GM23248 (cell line): ENCODE measurements at places on chromosomes 5 and 9. TPM values are rescaled to one million over a fixed set of nuclear protein-coding genes. Genes with fewer than 3 reads are reported as not detected.

SPATA31E1 gene
- not detected in 2 replicates for polyA plus RNA-seq

FOXI1 gene
- polyA plus RNA-seq, result not detected in 2 replicates

GRCh38 chr5:131289738-131290137 is 25.9 kb downstream of the CDC42SE2 start:
- H3K27me3 ChIP-seq, result no peaks in the 10 kb centered on the region
- no peaks in the 10 kb centered on the region for H3K36me3 ChIP-seq
- no peak overlapping the region for H3K4me3 ChIP-seq
- no peak for DNase-seq
- H3K4me1 ChIP-seq, result no peaks in the 10 kb centered on the region
- H3K27ac ChIP-seq, result no peak overlapping the region

DNA sequence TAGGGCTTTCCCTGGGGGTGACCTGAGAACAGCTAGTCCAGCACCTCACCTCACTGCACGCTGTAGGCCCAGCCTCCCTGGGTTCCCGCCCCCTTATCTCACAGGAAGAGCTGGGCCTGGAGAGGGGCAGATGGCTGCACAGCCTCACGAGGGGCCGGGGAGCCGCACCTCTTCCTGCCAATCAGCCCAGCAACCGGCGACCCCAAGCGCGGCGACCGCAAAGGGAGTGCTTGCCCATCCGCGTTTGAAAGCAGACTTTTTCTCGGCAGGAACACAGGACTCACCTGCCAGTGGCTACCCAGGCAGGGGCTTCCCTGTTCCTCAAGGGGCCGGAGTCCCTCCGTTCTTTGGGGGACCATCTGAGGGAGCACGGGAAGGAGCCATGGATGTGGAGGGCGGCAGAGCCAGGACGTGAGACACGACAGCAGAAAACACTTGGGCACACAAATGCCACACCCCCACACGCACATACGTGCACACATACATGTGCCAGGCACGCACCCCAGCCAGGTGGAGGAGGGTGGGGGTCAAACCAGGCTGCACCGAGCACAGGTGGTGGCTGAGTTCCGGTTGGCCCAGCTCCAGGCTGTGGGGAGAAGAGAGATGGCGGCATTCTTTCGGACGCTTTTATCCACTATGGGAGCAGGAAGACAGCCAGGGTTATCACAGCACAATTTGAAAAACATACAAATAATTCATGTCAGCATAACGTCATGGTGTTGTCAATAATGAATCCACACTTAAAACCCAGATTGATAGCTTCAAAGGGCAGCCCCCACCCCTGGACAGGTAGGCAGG is 11.3 kb downstream of the TMEM250 start:
- no peaks in the 10 kb centered on the region for H3K27me3 ChIP-seq
- no peak overlapping the region for H3K27ac ChIP-seq
- no peaks in the 10 kb centered on the region for H3K36me3 ChIP-seq
- H3K4me3 ChIP-seq, result no peak overlapping the region
- peaks cover 12% of the 10 kb centered on the region for H3K4me1 ChIP-seq

DNA sequence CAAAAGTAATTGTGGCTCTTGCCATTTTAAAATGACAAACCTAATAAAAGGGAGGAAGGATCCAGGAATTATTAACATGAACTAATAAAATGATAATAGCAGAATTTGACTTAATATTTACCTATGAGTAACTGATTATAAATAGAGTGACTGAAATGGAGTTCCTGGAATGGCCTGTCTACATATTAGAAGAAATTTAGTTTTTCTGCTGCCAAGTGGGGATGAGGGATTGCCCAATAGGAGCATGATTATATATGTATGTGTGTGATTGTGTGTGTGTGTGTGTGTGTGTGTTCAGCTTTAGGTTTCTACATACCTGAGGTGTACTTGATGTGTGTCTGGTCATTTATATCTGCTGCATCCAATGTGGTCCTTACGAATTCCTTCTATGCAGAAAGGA is 36.6 kb upstream of the ITGA1 start:
- no peak for DNase-seq
- no peak overlapping the region for H3K27ac ChIP-seq
- peaks cover 11% of the 10 kb centered on the region for H3K4me1 ChIP-seq
- H3K27me3 ChIP-seq, result no peaks in the 10 kb centered on the region

ARHGEF39 gene
- polyA plus RNA-seq, result 1.6 and 1.8 TPM in 2 replicates

LCN10 gene
- polyA plus RNA-seq, result not detected in 2 replicates

DNA sequence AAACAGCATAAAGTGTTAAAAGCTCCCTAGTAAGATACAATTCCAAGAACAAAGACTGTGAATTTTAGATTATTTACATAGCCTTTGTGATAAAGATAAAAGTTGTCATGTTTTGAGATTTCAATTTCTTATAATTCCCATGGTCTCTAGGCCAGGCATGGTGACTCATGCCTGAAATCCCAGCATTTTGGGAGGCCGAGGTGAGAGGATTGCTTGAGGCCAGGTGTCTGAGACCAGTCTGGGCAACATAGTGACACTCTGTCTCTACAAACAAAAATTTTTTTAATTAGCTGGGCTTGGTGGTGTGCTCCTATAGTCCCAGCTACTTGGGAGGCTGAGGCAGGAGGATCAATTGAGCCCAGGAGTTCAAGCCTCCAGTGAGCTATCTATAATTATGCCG is 48.1 kb downstream of the BDP1 start:
- H3K4me1 ChIP-seq, result no peaks in the 10 kb centered on the region
- no peaks in the 10 kb centered on the region for H3K27me3 ChIP-seq
- no peak for DNase-seq
- no peak overlapping the region for H3K27ac ChIP-seq

MSX2 gene
- 2.4 and 2.5 TPM in 2 replicates for polyA plus RNA-seq

GRCh38 chr9:96150324-96151227 is 151.4 kb downstream of the HSD17B3 start:
- H3K27me3 ChIP-seq, result peaks cover 27% of the 10 kb centered on the region; the same call in 1 of the 2 replicates
- no peaks in the 10 kb centered on the region for H3K36me3 ChIP-seq
- no peaks in the 10 kb centered on the region for H3K4me1 ChIP-seq
- H3K27ac ChIP-seq, result no peak overlapping the region

SEMA6A gene
- polyA plus RNA-seq, result 0.38 and 0.79 TPM in 2 replicates

NR5A1 gene
- not detected in 2 replicates for polyA plus RNA-seq

CNTLN gene
- 4.8 and 4.9 TPM in 2 replicates for polyA plus RNA-seq

CDC25C gene
- polyA plus RNA-seq, result 2.9 and 4.4 TPM in 2 replicates

- H3K27ac ChIP-seq, result peak overlapping the region; percentile 89
- no peaks in the 10 kb centered on the region for H3K36me3 ChIP-seq
- peak; percentile 66 for DNase-seq
- H3K27me3 ChIP-seq, result no peaks in the 10 kb centered on the region
Observed at GRCh38 chr5:96933764-96934707, 1.8 kb upstream of the LNPEP start.

- H3K36me3 ChIP-seq, result no peaks in the 10 kb centered on the region
- no peak overlapping the region for H3K27ac ChIP-seq
- no peaks in the 10 kb centered on the region for H3K27me3 ChIP-seq
- H3K4me1 ChIP-seq, result no peaks in the 10 kb centered on the region
- no peak overlapping the region for H3K4me3 ChIP-seq
- DNase-seq, result peak; percentile 78
Observed at GRCh38 chr5:141040771-141041426, 10.3 kb upstream of the PCDHB1 start.

- DNase-seq, result peak; percentile 72
- H3K36me3 ChIP-seq, result peaks cover 25% of the 10 kb centered on the region
- H3K27ac ChIP-seq, result peak overlapping the region; percentile 99
- peaks cover 70% of the 10 kb centered on the region for H3K4me1 ChIP-seq
Observed at GRCh38 chr9:73152953-73153352, 1.3 kb downstream of the ANXA1 start.

DNA sequence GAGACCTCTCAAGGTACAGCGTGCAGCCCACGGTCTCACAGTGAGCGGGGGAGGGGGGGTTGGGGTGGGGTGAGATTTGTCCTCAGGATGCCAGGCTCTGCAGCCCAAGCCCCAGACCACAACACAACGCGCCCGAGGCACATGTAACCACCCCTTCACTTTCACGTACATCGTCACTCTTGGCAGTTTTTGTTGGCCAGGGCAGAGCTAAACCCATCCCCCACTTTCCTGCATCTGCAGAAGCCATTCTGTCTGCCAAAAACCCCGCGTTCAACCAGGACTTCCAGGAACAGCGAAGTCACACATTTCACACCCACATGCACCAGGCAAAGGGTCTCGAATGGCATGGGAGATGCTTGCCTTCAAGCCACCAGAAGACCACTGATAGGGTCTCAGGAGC is 9.4 kb upstream of the SMIM23 start:
- H3K27me3 ChIP-seq, result peaks cover 21% of the 10 kb centered on the region
- H3K4me1 ChIP-seq, result 0 out of 2 replicates have a peak, but pooled peaks cover 8% of the 10 kb centered on the region
- H3K27ac ChIP-seq, result no peak overlapping the region
- no peaks in the 10 kb centered on the region for H3K36me3 ChIP-seq

GRCh38 chr5:154215571-154216325 is 25.2 kb downstream of the GALNT10 start:
- peak overlapping the region; percentile 16 for H3K27ac ChIP-seq
- H3K4me3 ChIP-seq, result no peak overlapping the region
- DNase-seq, result peak; percentile 27

- H3K36me3 ChIP-seq, result no peaks in the 10 kb centered on the region
- no peak overlapping the region for H3K4me3 ChIP-seq
- no peak for DNase-seq
- peaks cover 6% of the 10 kb centered on the region; the same call in 1 of the 2 replicates for H3K4me1 ChIP-seq
- H3K27me3 ChIP-seq, result no peaks in the 10 kb centered on the region
Observed at GRCh38 chr5:68445257-68446069, 229.9 kb downstream of the PIK3R1 start.

CDH10 gene
- 1.7 and 2.1 TPM in 2 replicates for polyA plus RNA-seq

- no peak for DNase-seq
- no peaks in the 10 kb centered on the region for H3K27me3 ChIP-seq
- no peaks in the 10 kb centered on the region for H3K36me3 ChIP-seq
- H3K27ac ChIP-seq, result no peak overlapping the region
- H3K4me1 ChIP-seq, result peaks cover 40% of the 10 kb centered on the region
Observed at GRCh38 chr5:179297026-179297425, 48.2 kb downstream of the ADAMTS2 start.

GRCh38 chr5:62780888-62781287 is 202.3 kb downstream of the LRRC70 start:
- no peak overlapping the region for H3K4me3 ChIP-seq
- H3K27me3 ChIP-seq, result no peaks in the 10 kb centered on the region
- H3K4me1 ChIP-seq, result no peaks in the 10 kb centered on the region

DNA sequence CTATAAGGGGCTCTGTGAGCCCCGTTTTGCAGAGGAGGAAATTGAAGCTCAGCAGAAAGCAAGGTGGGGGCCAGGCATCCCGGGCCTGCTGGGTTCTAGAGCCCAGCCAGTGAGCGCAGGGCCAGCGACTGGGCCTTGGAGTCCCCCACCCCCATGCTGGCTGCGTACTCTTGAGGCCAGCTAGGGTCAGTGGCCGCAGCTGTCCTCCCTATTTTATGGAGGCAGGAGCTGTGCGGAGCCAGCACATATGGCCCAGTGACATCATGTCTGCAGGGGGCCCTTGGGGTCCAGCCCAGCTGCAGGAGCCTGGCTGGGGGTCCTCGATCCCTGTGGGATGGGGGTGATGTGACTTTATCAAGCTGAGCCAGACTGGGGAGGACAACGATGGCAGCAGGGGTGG is 71.3 kb downstream of the HMCN2 start:
- H3K4me1 ChIP-seq, result no peaks in the 10 kb centered on the region
- DNase-seq, result no peak
- H3K27ac ChIP-seq, result no peak overlapping the region
- H3K27me3 ChIP-seq, result peaks cover 13% of the 10 kb centered on the region

DNA sequence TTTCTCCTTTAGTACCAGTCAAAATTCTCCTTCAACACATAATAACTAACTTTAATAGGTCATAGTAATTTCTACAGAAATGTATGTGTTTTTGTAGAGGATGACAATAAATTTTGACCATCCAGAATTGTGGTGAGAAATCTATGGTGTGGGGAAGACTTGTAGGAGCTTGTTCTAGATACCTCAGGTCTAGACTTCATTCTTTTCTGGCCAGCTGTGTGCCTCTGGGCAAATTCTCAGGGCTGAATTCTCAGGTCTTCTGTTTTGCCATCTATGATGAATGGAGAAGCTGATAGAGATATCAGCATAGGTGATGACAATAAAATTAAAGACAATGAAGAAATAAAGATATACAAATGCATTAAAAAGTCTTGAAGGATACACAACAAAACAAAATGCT is 298.6 kb upstream of the MEF2C start:
- no peaks in the 10 kb centered on the region for H3K27me3 ChIP-seq
- H3K4me1 ChIP-seq, result no peaks in the 10 kb centered on the region
- no peaks in the 10 kb centered on the region for H3K36me3 ChIP-seq
- H3K27ac ChIP-seq, result no peak overlapping the region
- H3K4me3 ChIP-seq, result no peak overlapping the region

GRCh38 chr5:83718195-83718825 is 2.3 kb downstream of the HAPLN1 start:
- no peaks in the 10 kb centered on the region for H3K36me3 ChIP-seq
- peak overlapping the region; percentile 75 for H3K4me3 ChIP-seq

CFAP90 gene
- polyA plus RNA-seq, result 0.10 and 0.19 TPM in 2 replicates

SMARCA2 gene
- 26.7 and 27.2 TPM in 2 replicates for polyA plus RNA-seq

DNA sequence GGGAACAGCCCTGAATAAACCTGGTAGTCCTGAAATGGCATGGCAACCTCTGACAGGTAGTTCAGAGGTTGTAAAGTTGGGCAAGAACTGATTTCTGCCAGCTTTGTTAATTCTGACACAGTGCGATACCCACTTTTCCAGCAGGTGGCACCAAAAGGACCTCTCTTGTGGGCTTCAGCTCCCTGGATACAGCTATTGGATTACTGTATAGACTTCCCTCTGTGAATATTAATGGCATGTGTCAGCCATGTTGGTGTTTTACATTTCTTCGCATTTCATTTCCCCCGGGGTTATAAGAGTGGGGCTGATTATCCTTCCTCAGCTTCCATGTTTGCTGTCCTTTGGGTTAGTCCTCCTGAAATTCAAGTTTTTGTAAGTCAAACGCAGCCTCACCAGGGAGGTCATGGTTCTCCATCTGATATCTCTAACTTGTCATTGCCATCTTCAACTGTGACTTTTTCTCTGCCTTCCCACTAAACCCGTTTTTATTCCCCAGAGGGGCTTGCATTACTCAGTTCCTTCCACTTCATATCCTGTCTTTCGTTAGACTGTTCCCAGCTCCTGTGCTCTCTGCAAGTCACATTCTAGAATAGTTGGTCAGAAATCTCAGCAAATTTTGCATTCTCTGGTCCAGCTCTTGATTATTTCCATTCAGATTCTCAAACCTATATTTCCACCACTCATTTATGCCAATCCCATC is 135.6 kb downstream of the LIFR start:
- peak overlapping the region; percentile 13; the same call in 1 of the 2 replicates for H3K4me3 ChIP-seq
- no peaks in the 10 kb centered on the region for H3K27me3 ChIP-seq
- peak overlapping the region; percentile 8; the same call in 1 of the 2 replicates for H3K27ac ChIP-seq
- peak; percentile 85 for DNase-seq
- peaks cover 36% of the 10 kb centered on the region for H3K4me1 ChIP-seq

CTSV gene
- polyA plus RNA-seq, result 0.16 TPM in 1 of 2 replicates, not detected in the other

SPATA31A6 gene
- polyA plus RNA-seq, result not detected in 2 replicates

CNTNAP3 gene
- not detected in 2 replicates for polyA plus RNA-seq

GRCh38 chr5:103498800-103499551 is 63.6 kb downstream of the NUDT12 start:
- H3K27ac ChIP-seq, result no peak overlapping the region
- H3K4me1 ChIP-seq, result peaks cover 12% of the 10 kb centered on the region; the same call in 1 of the 2 replicates
- no peak for DNase-seq
- H3K36me3 ChIP-seq, result 0 out of 2 replicates have a peak, but pooled peaks cover 4% of the 10 kb centered on the region
- H3K4me3 ChIP-seq, result no peak overlapping the region

DNA sequence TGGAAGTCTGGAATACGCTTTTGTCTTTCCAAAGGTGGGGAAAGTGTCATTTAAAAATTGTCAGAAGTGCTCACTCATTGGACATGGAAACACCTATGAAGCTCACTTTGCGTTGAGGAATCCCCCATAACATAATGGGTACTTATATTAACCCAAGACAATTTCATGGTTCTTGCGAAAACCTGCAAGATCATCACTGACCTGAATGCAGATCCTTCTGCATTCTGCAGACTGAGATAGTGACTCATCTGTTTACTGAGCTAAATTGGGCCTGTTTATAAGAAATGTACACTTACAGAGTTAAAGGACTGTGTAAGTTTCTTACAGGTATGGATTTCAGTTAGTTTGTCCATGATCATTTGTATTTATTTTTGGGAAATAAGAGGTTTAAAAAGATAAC is 153.0 kb downstream of the HMHB1 start:
- H3K27ac ChIP-seq, result no peak overlapping the region
- H3K27me3 ChIP-seq, result no peaks in the 10 kb centered on the region
- DNase-seq, result peak; percentile 36
- no peak overlapping the region for H3K4me3 ChIP-seq
